HAP-1 (cell line): ENCODE measurements at places on chromosomes 1 and 21.

DNA sequence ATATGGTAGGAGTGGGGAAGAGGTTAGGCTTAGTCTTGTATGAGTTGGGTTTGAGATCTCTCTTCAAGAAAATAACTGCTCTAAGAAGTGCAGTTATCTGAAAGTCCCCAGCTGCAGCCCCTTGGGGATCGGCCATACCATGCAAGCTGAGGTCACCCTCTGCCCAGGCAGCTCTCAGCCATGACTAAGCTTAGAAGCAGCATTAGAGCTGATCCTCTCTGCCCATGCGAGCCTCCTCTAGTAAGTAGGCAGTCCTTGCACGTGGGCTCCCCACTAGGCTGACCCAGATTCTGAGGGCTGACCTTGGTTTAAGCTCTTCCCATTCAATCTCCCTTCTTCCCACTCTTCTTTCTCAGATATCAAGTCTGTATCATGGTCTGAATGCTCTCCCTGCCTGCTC lies 121.0 kb upstream of the UBE2U start:
- no peak for DNase-seq

- no peak for DNase-seq
Measured at GRCh38 chr1:221200464-221200863, 321.2 kb downstream of the HLX start.

- no peak for DNase-seq
Measured at GRCh38 chr21:32474179-32475059, 61.9 kb downstream of the EVA1C start.

GRCh38 chr1:25902462-25902861 lies 3.8 kb downstream of the STMN1 start:
- DNase-seq = no peak

DNA sequence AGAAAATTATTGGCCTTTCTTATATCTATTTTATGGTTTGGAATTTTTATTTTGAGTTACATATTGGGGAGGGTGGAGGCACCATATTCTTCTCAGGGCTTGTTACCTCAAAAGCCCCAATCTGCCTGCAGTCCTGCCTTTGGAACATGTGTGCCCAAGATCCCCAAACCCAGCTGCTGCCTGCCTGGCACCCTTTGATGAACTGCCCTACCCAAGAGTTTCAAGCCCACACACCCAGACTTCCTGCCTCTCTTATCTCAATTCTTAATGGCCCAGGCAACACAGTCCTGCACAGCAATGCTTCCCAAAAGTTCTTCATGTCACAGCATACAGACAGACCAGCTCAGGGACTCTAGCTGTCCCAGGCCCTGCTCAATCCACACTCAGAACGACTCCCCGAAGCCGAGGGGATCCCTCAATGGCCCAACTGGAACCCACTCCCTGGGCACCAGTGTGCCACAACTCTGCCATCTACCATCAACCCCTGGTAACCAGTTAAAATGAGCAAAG lies 19.2 kb downstream of the OLFML2B start:
- DNase-seq = no peak

DNA sequence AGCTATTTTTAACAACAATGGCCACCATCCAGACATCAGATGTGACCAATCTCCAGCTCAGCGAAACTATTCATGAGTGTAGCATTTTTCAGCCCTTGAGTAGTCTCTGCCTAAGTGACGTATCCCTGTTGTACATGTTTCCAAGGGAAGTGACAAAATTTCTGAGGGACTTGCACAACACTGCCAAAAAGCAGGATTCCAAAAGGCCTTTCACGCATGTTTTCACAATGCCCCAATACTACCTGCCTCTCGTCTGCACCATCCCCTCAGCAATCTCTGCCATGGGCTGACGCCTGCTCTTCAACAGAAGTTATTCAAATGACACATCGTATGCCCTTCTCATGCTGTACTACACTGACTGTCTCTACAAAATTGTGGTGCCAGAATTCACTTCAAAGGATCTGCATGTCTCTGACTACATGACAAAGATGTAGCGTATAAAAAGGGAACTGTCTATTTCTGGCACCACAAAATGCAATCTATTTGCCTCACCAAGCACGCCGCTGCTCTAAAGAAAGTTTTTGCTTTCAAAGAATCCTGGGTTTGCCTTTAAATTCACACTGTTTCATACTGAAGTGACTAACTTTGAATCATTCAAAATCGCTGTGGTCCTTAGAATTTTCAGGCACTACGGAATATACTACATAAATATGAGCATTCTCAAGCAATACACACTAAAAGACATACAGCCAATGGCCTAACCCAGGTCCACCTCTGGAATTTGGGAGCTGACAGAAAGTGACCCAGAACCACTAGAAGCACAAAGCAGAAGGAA lies 32.9 kb downstream of the JAK1 start:
- no peak for DNase-seq

- DNase-seq = no peak
Measured at GRCh38 chr1:63662056-63662836, 69.0 kb downstream of the PGM1 start.

DNA sequence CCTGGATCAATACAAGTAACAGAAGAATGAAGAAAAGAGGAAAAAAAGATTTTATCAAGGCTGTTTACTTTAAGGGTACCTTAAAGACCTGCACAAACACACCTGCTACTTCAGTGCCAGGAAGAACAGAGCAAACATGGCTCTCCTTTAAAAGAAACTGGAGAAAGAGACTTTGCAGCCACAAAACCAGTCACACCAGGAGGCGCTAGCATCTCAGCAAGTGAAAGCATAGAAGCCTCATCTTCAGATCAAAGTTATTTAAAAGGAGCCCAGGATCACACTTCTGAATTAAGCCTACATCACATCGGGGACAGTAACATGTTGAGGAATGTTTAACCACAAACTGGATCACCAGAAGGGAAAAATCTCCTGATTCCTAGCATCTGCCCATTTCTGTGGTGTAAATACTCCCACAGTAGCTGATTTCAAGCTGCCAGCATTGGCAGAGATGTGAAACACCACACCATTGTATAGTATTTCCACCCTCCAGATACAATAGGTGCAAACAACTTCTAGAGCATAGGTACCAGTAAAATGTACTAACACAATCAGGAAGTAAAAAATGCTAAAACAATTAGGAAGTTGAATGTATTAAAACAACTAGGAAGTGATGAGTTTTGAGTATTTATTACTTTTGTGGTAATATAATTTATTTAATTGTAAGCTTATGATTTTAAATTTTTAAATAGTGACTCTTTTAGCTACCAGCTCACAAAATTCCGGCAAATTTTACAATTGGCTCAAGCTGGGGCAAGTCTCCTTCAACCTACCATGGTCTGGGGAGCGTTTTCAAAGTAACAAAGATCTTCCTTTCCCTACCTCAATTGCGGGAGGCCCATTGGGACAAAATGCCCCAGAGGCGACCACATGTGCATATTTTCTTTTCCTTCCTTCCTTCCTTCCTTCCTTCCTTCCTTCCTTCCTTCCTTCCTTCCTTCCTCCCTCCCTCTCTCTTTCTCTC lies 105.3 kb upstream of the CLDN14 start:
- no peak for DNase-seq

GRCh38 chr1:207316622-207317391 lies 4.7 kb upstream of the CD55 start:
- no peak for DNase-seq

DNA sequence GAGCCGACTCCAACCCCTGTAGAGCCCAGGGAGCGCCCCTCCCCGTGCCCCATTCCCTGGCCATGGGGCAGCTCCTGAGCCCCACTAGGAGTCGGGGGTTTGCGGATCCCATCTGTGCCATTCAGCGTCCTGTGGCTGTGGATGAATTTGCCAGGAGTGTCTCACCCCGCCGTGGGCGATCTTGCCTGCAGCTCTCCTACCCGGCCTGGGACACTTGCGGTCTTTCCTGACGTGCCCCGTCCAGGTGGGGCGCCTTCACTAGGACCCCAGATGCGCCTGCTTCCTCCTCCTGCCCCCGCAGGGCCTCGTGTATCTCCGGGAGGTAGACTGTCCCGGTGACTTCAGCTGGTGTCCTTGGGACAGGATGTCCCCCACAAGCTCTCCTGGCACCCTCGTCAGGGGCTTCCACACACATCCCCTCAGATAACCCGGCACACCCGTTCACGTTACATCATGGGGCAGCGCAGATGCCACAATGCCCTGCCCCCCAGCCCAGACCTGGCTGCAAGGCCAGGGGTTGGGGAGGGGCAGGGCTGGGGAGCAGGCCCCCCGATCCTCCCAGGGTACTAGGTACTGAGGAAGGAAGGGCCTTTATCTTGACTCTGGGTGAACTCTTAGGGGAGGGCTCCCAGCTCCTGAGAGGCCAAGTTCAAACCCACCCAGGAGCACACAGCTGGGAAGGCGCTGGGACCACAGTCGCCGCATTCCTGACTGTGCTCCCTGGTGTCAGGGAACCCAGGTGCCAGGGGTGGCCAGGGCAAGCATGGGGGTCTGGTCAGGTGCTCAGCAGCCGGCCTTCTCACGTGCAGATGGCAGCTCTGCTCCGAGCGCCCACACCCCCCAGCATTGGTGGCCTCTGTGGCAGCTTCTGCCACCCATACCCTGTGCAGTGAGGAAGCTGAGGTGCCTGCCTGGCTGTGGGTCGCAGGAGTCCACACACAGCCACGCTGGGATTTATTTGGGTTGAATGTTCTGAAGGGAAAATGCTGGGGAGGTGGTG lies 53.4 kb upstream of the COL6A1 start:
- no peak for DNase-seq

- no peak for DNase-seq
Measured at GRCh38 chr1:229363723-229364122, 20.9 kb upstream of the CCSAP start.

DNA sequence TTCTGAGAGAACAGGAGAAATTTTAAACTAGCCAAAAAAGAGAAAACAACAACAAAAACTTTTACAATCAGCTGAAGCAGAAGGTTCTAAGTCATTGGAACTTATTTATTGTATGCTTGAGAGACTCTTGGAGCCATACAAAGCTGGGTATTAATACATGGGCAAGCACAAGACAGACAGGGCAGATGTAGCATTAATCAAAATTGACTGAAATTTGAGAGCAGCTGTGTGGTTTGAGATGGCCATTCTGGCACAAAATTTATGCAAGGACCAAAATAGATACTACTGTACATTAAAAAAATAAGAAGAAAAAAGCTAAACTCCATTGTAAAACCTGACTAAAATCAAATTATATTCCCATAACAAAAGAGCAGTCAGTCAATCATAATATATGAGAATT lies 892.5 kb downstream of the PLA2G4A start:
- DNase-seq = no peak

- DNase-seq = peak; percentile 29
Measured at GRCh38 chr21:33051925-33052324, 18.0 kb upstream of the OLIG1 start.

- no peak for DNase-seq
Measured at GRCh38 chr1:101455166-101455565, 218.3 kb downstream of the S1PR1 start.

GRCh38 chr21:35217504-35218060 lies 168.5 kb upstream of the RUNX1 start:
- no peak for DNase-seq

DNA sequence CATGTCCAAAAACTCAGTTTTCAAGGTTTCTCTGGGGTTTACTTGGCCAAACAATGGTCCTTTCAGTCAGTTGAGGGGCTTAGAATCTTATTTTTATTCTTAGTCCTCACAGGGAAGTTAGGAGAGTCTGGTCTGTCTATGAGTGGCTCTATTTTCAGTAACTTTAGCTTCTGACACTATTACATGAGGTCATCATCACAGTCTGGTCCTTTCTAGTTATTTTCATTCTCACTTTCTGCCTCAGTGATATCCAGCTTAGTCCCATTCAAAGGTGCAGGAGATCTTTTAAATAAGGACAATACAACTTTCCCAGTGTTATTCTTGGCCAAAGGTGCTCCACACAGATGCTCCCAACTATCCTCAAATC lies 30.0 kb upstream of the FGGY start:
- no peak for DNase-seq
